SW 1271 (cell line): ENCODE measurements at places on chromosomes 16 and 17.

DNA sequence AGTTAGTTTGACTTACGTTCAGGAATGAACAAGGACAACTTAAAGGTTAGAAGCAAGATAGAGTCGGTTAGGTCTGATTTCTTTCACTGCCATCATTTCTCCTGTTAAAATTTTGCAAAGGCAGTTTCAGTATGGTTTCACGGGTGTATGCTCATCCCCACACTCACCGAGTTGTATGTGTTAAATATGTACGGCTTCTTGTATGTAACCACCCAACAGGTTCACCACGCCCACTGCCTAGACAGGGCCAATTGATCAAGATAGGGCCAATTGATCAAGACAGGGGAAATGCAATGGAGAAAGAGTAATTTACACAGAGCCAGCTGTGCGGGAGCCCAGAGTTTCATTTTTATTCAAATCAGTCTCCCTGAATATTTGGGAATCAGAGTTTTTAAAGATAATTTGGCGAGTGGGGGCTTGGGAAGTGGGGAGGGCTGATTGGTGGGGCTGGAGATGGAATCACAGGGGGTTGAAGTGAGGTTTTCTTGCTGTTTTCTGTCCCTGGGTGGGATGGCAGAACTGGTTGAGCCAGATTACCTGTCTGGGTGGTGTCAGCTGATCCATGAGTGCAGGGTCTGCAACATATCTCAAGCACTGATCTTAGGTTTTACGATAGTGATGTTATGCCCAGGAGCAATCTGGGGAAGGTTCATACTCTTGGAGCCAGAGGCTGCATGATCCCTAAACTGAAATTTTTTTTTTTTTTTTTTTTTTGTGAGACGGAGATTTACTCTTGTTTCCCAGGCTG lies 62.4 kb upstream of the PLCG2 start:
- DNase-seq, result no peak

GRCh38 chr16:81786868-81787267 lies 7.8 kb downstream of the PLCG2 start:
- DNase-seq, result no peak

DNA sequence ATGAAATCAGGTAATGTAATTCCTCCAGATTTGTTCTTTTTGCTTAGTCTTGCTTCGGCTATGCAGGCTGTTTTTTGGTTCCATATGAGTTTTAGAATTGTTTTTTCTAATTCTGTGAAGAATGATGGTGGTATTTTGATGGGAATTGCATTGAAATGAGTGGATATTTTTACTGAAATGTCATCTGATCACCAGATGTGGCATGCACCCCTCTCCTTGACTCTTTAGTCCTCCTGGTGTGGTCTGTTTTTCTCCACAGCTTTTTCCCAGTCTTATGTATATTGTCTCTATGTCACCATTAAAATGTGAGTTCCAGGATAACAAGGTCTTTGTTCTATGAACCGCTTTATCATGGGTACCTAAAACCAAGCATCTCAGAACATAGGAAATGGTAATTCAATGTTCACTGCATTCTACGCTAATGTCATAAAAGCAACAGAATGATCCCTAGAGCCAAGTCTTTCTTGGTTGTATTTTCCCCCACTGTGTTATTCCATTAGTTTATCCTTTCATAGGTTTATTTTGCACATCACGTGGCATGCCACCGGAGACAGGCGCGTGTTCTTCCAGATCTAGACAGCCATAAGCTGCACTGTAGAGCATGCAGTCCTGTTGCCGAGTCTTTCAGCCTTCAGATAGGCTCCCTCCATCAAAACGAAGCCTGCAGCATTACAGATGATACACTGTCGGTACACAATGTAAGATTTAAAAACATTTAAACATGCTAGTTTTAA lies 172.5 kb downstream of the RPTOR start:
- no peak for DNase-seq

GRCh38 chr17:80843741-80844156 lies 147.9 kb upstream of the CHMP6 start:
- DNase-seq, result no peak

DNA sequence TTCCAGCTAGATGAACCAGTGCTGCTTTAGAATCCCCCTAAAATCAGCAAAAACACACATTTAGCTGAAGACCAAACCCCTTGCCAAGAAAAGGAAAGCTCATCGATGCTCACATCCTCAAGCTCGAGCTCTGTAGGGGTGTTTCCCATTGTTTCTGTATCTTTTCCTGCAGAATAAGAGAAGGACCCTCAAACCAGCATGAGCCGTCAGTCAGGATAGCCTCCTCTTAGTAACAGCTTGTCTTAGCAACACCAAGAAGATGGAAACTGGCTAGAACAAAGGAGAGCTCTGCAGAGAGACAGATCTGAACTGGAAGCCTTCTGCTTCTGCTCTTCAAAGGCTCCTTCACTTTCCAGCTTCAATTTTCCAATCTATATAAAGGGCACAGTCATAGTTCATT lies 32.0 kb downstream of the VAT1L start:
- no peak for DNase-seq

DNA sequence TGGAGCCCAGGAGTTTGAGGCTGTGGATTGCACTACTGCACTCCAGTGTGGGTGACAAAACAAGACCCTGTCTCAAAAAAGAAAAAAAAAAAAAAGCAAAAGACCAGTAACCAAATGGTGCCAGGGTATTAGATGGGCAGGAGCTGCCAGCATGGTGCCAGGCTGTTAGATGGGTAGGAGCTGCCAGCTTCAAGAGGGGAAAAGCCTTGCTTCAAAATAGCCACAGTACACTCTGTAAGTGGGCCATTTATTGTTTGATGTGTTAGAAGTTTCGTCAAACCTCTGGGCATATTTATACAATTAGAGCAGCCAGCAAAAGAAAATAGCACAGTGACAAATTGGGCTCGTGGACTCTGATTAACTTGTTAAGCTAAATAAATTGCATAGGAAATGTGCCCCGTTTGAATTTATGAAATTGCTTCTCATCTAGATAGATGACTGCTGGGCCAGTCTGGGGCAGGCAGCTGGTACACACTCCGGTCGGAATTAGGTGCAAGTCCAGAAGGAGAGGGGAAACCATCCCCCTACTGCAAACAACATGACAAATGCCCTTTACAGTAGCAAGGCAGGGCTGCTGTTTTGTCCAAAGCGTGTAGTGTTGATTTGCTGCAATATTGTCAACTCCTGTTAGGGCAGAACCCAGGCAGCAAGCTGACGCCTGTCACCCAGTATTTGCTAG lies 126.3 kb upstream of the IRX3 start:
- no peak for DNase-seq

DNA sequence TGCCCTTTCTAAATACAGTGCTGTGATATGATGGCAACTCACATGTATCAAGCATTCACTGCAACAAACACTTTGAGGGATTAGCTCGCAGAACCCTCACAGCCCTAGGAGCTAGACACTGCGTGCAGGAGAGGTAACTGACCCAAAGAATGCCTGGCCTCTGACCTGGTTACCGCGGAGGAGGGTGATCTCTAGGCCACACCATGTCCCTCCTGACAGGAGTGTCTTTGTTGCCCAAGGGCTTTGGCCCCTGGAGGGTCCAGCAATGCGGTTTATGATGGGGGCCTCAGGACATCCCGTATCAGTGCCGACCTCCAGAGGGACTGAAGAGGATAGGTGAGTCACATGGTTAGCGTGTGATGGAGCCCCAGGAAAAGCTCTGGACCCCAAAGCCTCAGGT lies 130.6 kb downstream of the MGAT5B start:
- DNase-seq, result no peak
